ENCODE measurements at places on chromosomes 13 and 19.

GRCh38 chr19:19052921-19053320, 10.9 kb upstream of the SLC25A42 start:
- no peak for DNase-seq

DNA sequence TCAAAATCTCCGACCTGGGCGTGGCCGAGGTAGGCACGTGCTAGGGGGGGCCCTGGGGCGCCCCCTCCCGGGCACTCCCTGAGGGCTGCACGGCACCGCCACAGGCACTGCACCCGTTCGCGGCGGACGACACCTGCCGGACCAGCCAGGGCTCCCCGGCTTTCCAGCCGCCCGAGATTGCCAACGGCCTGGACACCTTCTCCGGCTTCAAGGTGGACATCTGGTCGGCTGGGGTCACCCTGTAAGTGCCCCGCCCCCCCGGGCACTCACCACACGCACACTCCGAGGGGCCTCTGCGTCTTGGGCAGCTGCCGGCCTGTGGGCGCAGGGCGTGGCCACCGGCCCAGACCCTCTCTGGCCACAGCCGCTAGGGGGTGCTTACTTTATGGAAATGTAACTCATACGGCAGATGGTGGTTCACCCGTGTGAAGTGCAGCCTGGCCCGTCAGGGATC, 14.9 kb downstream of the STK11 start:
- no peak for DNase-seq

DNA sequence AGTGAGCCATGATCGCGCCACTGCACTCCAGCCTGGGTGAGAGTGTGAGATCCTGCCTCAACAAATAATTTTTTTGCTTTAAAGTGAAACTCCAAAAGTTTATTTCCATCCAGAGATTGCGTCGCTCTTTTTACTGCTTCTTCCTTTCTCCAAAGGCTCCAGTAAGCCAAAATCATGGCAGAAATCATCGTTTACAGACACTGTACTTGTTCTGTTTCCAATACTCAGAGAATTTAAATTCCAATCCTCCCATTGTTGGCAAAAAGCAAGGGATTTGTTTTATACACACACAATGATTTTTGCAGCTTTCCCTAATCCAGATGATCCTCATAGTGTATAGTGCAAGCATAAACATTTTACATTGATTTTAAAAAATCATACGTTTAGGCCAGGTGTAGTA, 15.3 kb downstream of the FBXO27 start:
- no peak for DNase-seq

GRCh38 chr13:112370311-112370710, 5.8 kb upstream of the SPACA7 start:
- no peak for DNase-seq

DNA sequence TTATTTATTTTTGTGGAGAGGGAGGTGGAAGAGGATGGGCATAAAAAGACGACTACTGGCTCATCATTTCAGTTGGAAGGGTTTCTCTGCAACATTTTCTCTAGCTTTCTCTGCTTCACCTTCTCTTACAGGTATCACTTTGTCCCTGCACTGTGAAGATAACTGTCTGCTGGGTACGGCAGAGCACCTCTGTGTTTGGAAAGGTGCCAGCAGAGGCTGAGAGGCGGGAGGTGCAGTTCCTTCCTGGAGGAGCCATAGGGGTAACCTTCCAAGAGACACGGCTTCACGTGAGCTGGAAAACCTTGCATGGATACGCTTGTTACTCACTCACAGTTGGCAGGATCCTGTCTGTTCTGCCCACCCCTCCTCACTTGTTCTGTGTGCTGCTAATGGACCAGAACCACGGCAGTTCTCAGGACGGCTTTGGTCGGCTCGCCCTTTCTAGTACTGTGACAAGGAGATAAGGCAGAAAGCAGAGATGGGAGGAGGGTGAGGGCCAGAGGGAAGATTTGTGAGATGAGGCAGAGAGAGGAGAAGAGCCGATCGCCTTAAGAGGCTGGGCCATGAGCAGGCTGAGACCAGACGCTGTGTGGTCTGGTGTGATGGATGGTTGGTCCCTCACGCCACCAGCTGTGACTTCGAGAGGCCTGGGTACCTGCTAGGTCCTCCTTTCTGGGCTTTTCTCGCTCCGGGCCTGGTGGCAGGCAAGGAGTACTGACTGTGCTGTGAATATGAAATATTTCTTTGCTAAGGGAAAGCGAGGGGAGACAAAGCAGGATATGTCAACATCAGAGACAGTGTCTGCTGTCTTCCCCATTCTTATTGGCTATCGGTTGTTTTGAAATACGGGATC, 66.8 kb downstream of the MRPL57 start:
- DNase-seq: no peak

GRCh38 chr13:100608906-100609305, 20.3 kb upstream of the GGACT start:
- DNase-seq: no peak

DNA sequence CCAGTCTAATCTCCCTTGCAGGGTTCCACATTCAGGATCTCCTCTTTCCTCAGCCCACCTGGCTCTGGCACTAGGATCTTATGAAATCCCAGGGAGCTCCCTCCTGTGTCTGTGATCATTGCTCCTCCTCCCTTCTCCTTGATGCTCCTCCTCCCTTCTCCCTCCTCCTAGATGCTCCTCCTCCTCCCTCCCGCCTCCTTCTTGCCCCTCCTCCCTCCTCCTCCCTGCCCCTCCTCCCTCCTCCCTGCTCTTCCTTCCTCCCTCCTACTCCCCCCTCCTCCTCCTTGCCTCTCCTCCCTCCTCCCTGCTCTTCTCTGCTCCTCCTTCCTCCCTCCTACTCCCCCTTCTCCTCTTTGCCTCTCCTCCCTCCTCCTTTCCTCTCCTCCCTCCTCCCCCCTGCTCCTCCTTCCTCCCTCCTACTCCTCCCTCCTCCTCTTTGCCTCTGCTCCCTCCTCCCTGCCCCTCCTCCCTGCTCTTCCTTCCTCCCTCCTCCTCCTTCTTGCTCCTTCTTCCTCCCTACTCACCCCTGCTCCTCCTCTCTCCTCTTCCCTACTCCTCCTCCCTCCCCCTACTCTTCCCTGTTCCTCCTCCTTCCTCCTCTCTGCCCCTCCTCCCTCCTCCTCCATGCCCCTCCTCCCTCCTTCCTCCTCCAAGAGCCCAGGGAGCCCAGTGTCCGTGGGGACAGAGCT, 14.9 kb upstream of the ZBTB7A start:
- DNase-seq: no peak

- DNase-seq: no peak
Observed at GRCh38 chr19:35931874-35932202, 4.3 kb upstream of the LRFN3 start.

GRCh38 chr19:4548238-4548584, 8.4 kb upstream of the LRG1 start:
- DNase-seq: no peak

DNA sequence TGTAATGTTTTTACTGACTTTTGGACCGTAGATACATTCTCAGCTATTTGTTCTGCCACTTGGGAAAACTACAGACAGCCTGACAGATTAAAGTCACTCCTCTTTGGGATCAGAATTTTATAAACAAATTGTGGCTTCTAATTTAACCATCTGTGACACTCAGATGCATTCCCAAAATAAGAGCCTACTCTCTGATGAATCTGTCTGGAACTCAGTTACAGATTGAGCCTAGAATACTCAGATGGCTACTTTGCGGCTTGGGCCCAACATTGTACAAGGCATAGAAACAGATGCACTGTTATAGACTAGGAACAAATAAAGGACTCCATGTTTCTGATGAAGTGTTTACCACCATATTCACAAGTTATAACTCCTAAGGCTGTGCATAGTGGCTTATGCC, 291.0 kb upstream of the SLITRK6 start:
- no peak for DNase-seq

- DNase-seq: no peak
Observed at GRCh38 chr19:39345956-39346355, 3.7 kb downstream of the SAMD4B start.

GRCh38 chr13:112867301-112867711, 101.7 kb upstream of the MCF2L start:
- no peak for DNase-seq

- DNase-seq: no peak
Observed at GRCh38 chr13:47017476-47017875, 120.6 kb upstream of the HTR2A start.

- no peak for DNase-seq
Observed at GRCh38 chr13:30719525-30719914, 15.8 kb upstream of the ALOX5AP start.

GRCh38 chr19:34459614-34460013, 21.9 kb upstream of the WTIP start:
- no peak for DNase-seq

- no peak for DNase-seq
Observed at GRCh38 chr19:973726-974563, 10.2 kb upstream of the WDR18 start.

DNA sequence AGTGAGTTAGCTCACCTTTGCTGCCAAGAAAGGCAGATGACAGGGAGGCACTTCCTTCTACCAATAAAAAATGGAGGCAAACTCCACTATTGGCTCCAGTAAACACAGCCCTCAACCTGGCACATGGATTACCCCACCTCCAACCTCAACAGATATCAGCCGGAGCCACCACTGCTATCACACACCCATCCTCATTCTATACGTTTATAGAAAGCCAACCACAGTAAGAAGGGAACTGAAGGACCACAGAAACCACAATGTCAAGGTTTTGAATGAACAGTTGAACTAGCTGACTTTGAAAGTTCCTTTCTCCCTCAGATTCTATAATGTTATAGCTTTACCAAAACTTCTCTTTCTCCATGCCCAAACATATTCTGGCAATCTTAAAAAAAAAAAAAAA, 526.2 kb downstream of the UQCRFS1 start:
- DNase-seq: no peak

DNA sequence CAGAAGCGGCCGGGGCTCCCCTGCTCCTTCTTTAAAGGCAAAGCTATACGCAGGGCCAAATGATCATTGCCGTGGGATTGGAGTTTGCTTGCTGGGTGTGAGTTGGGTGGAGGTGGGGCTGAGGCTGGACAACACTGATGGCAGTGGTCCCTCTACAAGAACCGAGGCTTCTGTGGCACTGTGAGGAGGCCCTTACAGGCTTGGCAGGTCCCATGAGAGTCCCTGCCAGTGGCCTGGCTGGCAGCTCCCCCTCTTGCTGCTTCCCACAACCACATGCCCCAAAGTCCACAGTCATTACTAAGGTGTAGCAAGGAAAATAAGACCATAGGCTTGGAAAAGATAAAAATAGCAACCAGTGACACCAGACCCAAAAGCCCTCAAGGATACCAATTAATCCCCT, 98.4 kb downstream of the ANKRD10 start:
- DNase-seq: no peak

DNA sequence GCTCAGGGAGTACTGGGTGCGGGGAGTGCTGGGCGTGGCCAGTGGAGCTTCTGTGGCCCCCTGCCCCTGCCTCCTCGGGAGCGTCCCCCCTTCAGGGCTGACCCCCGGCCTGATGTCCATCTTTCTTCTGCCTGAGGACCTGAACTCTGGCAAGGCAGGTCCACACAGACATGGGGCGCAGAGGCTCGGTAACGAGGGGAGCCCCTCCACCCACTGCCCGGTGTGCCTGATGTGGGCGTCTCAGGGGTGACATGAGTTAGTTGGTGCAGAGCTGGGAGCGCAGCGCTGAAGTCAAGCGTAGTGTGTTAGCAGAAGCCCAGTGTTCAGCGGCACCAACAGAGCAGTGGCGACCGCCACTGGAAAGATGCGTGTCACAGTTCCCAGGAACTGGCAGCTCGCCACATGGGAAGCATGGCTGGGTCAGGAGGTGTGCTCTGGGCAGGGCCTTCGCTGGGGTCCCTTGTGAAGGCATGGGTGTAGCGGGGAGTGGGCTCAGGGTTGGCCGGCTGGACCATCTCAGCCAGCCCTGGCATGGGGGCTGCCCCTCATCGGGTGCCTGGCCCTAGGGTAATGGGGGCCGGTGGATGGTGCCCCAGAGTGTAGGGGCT, 11.5 kb downstream of the THOP1 start:
- DNase-seq: no peak

DNA sequence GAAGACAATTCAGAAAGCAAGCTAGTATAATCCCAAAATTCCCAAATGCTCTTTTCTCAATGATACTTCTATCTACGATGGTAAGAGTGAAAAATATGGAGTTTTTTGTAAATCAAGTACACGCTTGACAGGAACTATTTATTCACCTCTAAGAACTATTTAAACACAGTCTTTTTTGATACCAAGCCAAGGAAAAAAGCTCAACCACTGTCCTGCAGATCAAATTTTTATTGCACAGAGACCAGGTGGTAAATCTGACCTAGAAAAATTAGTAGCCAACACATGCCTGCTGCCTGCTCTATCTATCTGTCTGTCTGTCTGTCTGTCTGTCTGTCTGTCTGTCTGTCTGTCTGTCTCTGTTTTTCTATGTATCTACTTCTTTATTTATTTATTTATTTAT, 292.2 kb downstream of the MZT1 start:
- no peak for DNase-seq

DNA sequence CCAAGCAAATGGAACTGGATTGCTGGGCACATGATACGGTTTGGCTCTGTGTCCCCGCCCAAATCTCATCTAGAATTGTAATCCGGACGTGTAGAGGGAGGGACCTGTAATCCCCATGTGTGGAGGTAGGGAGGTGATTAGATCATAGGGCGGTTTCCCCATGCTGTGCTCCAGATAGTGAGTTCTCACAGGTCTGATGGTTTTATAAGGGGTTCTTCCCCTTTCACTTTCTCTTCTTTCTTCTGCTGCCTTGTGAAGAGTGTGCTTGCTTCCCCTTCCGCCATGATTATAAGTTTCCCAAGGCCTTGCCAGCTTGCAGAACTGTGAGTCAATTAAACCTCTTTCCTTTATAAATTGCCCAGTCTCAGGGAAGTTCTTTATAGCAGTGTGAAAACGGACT, 32.6 kb upstream of the MTIF3 start:
- DNase-seq: no peak

GRCh38 chr19:27719034-27719433, 1493.9 kb downstream of the UQCRFS1 start:
- no peak for DNase-seq

DNA sequence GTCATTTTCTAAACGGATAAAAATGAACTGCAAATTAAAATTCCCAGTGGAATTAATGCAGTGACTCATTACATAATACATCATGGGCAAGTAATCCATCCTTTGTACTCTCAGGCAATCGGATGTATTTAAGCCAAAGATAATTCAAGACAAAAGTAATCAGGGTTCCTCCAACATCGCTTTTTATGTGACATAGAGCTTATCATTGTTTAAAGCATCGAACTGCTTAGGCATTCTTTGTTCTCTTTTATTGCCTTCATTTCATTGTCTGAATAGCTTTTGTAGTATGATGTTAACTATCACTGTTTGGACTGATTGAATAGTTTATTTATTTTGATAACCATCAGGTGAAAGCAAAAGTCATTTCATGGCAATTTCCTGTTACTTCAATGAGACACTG, 209.4 kb downstream of the ITGBL1 start:
- DNase-seq: no peak

DNA sequence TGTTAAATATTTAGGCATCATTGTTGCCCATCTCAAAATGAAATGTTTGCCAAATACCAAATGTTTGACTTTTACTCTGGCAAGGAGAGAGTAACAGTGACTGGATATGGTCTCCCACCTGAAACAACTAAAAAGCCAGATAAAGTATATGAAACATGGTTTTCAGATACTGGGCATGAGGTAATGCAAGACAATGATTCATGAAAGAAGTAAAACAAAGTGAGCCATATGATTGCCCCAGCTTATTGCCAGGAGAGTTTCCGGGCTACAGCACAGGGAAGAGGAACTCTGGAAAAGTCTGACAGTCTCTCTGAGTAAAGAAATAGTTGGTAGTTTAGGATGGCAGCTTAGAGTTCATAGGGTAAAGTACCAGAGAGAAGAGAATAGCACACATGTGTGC, 354.6 kb downstream of the DNAJC15 start:
- no peak for DNase-seq

Measured in amygdala (tissue), 56 donors.